ENCODE measurements at places on chromosomes 1 and 21.

- DNase-seq, result no peak
These were observed at the start of gene RORC for GRCh38 chr1:151831605-151832004. RORC (minus strand) TSS chr1:151831802; CDS start chr1:151831764, 38 bp downstream.

- DNase-seq, result no peak
These were observed 4.2 kb downstream of the GLIS1 start for GRCh38 chr1:53734650-53735211.

- DNase-seq, result no peak
These were observed 59.7 kb downstream of the INAVA start for GRCh38 chr1:200954434-200954833.

GRCh38 chr1:173549813-173550212 is 53.1 kb downstream of the SLC9C2 start:
- no peak for DNase-seq

DNA sequence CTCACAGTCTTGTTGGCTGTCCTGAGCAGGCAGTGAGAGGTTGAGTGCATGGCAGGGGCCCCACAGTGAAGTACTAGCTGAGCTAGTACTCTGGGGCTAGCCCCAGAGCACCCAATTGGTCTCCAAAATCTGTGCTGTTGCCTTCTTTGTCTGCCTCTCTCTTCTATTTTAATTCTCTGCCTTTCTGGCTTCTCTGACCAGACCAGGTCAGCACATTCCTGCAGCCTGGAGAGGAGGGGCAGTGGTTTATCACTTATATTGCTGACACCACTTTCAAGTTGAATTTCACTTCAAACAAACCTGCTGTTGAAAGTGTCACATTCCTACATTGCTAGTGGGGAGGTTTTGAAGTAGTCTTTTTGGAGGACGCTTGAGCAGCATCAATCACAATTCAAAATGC is 628.7 kb downstream of the PTPRU start:
- no peak for DNase-seq

DNA sequence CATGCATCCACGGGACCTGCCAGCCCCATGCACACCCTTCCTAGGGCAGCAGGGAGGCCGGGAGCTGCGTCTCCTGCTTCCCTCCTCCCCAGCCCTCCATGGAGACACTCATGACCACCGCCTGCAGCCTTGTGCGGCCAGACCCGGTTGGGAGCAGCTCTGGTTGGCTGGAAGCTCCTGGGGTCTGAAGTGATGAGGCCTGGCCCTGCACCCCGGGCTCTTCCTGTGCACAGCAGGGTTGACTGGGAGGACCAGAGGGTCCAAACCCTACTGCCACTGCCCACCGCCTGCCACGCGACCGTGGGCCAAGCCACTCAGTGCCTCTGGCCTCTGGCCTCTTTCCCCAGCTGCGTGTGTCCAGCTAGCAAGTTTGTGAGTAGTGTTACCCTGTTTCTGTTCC is 111.1 kb upstream of the COL6A1 start:
- DNase-seq, result no peak
